ENCODE measurements at places on chromosomes 7 and 10. TPM values are rescaled to one million over a fixed set of nuclear protein-coding genes. Genes with fewer than 3 reads are reported as not detected.

The EBLN1 gene
- total RNA-seq: not detected

The LBX1 gene
- total RNA-seq: not detected

The ARHGAP22 gene
- total RNA-seq: 0.59 TPM

The PNLIP gene
- 0.14 TPM for total RNA-seq

The ZEB1 gene
- 8.0 TPM for total RNA-seq

The LRRC18 gene
- total RNA-seq: not detected

The IDE gene
- 31.3 TPM for total RNA-seq

DNA sequence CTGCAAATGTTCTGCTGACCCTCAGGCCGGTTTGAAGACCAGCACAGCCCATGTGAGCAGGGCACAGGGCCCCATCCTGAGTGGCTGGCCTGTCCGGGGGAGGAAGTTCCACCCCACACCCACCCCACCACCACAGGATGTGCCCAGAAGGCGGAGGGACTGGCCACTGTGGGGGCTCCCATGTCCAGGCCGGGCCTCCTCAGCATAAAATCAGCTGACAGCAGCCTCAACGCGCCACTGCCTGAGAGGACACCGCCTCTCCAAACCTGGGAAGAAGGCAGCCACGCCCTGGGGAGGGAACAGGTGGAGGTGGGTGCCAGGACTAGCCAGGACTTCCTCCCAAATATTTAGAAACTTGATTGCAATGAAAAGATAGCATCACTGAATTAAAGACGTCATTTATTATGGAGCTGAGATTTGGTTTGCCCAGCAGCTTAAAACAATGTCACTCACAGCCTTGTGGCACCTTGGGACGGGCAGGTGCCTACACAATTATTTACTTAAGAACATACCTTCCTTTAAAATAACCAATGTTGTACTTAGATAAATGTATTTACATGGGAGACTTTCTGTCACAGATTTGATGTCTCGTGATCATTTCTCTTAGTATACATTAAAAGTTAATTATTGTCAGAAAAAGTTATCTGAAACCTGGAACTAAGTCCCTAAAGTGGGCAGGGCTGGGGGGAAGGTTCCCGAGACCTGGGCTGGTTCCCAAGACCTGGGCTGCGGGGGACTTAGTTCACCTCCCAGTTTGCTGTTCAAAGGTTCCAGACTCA is 27.3 kb upstream of the FAM20C start:
- DNase-seq: no peak

GRCh38 chr7:41574377-41574776 is 128.5 kb downstream of the INHBA start:
- no peak for DNase-seq

DNA sequence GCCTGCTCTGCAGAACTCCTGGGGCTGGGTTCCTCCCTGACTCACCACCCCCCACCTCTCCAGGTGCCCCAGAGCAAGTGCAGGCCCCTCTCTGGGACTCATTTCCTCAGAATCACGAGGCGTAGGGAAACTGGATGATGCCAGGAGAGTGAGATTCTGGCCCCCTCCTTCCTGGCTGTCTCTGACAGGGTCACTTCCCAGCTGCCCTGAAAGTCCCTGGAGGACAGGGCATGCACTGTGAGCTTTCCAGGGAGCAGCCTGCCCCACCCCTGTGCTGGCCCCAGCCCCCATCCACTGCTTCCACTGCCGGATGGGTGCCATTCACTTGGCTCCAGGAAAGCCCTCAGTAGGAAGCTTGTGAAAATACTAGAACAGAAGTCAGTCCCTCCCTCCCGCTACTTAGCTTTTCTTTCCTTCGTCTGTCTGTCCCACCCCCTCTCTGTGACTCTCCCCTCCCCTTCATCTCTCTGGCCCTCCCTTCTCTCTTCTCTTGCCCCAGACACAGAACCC is 10.4 kb downstream of the TACR2 start:
- no peak for DNase-seq

- no peak for DNase-seq
Observed at GRCh38 chr7:114620208-114620607, 205.6 kb downstream of the FOXP2 start.

DNA sequence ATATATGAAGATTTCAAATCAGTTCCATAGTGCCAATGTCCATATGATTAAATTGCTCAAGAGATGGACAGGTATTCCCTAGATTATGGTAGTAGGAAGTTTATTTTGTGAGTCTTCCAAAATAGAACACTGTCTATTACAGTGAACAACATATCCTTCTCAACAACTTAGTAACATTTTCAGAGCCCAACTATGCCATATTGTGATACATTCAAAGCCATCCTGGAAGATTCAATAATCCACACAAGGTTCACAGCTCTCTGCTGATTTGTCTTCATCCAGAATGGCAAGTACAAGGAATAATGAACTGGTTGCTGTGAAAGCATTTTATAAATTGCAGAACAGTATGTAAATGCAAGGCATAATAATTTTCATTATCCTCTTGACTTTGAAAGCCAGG is 213.9 kb downstream of the CHRM2 start:
- no peak for DNase-seq

- no peak for DNase-seq
Observed at GRCh38 chr10:20686015-20686635, 211.0 kb downstream of the NEBL start.

DNA sequence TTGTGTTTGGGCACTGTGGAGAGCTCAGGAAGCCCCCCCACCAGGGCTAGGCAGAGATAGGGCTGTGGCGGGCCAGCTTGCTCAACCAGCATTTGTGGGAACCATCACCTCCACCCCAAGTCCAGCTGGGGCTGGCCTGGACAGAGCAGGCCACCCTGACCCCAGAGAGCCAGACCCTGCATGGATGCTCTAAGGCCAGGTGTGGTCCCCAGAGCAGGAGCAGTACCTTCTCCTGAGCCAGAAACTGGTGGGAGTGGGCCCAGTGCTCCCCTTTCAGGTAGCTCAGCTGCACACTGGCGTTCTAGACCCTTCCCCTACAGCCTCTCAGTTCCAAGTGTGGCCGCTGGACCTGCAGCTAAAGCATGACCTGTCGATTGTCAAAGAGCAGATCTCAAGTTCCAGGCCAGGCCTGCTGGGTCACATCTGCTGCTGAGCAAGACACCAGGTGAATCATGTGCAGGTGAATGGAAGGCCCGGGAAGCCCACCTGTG is 57.2 kb downstream of the RASGEF1A start:
- no peak for DNase-seq

GRCh38 chr10:84783386-84783785 is 455.0 kb downstream of the CCSER2 start:
- no peak for DNase-seq

GRCh38 chr7:39754326-39755120 is 131.2 kb downstream of the RALA start:
- DNase-seq: no peak

- peak; percentile 55 for DNase-seq
Observed at GRCh38 chr10:102504179-102504975, 605 bp downstream of the SUFU start.

GRCh38 chr7:132785870-132786269 is 209.6 kb upstream of the PLXNA4 start:
- no peak for DNase-seq

- DNase-seq: no peak
Observed at GRCh38 chr7:157553256-157553655, 216.5 kb downstream of the DNAJB6 start.

DNA sequence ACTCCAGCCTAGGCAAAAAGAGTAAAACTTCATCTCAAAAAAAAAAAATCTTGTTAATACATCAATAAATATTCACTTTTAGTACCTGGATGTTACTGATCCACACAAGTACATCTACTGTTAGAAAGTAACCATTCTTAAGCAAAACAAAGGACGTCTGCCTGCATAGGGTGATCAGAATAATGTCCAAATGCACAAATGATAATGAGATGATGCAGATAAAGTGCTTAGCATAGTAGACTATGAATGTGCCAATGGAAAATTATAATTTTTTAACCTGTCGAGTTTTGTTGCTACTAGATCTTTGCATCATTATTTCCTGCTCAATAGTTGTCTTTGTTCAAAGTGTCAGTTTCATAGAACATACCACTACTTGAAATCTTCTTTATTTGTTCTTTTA is 109.6 kb upstream of the IMMP2L start:
- no peak for DNase-seq

DNA sequence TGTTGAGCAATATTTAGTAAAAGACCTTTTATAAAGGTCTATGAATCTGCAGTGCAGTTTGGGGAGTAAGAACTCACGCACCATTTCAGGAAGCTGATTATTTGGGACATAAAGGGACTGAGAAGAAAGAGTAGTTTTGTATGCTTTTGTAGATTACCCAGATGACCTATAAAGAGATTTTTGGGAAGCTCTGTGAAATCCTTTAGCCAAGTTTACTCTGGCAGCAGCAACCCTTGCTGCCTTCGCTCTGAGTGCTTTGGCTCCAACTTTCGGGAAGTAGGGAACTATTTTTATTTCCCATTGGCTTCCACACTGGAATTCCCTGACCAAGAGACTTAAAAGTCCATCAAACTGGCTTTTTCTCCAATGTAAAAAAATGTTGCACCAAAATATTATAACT is 1110.1 kb upstream of the PHF14 start:
- DNase-seq: no peak

- DNase-seq: no peak
Observed at GRCh38 chr10:6280291-6280690, 77.6 kb downstream of the PFKFB3 start.

DNA sequence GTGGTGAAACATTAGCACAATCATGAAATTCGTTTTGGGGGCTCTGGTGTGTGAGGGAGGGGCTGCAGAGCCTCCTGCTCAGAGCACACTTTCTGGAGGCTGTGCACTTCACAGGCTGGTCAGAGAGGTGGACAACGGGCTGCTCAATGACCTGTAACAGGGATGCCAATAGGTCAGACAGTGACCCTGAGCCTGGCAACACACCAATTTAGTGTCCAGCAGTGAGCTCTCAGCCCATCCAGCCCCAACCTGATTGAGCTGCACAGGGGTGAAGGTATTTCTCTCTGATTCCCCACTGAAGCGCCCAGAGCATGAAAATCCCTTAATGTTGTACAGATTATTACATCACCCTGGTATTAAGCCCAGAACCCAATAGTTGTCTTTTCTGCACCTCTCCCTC is 191.3 kb upstream of the ZNF32 start:
- DNase-seq: no peak

- peak; percentile 41 for DNase-seq
Observed at GRCh38 chr10:68348265-68348741, 15.6 kb upstream of the PBLD start.

DNA sequence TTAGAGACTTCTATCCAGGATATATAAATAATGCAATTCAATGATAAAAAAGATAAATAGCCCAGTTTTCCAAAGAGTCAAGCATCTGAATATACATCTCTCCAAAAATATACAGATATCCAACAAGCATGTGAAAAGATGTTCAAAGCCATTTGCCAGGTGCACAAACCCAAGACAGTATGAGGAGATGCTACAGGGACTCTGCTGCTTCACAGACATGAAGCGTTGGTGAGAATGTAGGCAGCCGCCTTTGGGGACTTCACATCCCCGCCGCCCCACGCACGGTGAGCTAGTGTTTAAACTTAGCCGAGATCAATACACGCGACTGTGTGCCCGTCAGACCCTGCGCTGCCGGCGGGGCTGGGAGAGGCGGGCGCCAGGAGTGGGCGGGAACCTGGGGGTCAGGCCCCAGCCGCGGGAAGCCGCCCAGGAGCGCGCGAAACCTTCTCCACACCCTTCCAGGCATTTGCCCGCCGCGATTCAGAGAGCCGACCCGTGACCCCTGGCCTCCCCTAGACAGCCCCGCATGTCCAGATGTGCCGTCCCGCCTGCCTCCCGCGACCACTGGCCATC is 927 bp upstream of the ALOX5 start:
- peak; percentile 39 for DNase-seq

GRCh38 chr10:49179699-49180443 is 8.3 kb downstream of the TMEM273 start:
- peak; percentile 20 for DNase-seq

DNA sequence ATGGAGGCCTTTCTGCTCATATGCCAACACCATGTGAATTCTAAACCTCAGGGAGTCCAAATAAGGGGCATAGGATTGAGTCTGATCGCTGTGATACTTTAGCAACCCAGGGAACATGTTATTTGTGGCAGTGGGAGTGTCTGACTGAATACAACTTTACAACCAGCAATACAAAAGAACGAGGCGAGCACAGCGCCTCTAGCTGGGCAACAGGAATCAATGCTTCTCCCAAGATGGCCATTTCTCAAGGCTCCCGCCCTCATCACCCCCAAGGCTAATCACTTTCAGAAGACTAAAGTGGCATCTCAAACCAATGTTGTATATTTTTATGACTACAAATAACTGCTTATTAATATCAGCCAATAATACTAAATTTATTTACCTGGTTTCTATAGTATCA is 28.1 kb downstream of the YWHAG start:
- DNase-seq: no peak

DNA sequence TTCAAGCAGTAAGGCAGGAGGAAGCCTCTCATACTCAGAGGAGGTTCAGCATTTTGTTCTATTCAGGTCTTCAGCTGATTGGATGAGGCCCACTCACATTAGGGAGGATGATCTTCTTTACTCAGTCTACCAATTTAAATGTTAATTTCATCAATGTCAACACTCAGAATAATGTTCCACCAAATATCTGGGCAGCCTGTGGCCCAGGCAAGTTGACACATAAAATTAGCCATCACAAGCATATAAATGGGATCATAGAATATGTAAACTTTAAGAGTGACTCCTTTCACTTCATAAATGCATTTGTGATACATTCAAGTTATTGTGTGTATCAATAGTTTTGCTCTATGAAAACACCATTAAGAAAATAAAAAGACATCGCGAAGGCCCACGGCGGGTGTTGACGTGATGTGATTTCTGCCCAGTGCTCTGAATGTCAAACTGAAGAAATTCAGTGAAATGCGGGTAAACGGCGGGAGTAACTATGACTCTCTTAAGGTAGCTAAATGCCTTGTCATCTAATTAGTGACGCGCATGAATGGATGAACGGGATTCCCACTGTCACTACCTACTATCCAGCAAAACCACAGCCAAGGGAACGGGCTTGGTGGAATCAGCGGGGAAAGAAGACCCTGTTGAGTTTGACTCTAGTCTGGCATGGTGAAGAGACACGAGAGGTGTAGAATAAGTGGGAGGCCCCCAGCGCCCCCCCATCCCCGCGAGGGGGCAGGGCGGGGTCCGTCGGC is 536.1 kb upstream of the AUTS2 start:
- DNase-seq: no peak

DNA sequence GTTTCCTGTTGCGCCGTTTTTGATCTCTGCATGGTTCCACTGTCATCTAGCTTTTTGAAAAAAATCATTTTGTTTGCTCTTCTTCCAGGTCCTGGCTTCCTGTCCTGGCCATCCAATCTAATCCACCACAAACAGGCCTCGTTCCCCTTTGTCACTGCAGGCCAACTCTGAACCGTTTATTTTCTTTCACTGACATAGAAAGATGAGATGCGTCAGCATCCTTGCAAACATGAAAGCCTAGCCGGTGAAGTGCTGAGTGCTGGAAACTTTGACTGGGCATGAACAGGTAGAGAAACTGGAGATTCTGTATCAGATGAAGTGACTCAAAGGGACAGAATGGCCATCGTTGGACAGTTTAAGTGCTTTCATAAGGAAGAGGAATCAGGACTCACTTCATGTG is 1247.8 kb downstream of the TYW1 start:
- DNase-seq: no peak

DNA sequence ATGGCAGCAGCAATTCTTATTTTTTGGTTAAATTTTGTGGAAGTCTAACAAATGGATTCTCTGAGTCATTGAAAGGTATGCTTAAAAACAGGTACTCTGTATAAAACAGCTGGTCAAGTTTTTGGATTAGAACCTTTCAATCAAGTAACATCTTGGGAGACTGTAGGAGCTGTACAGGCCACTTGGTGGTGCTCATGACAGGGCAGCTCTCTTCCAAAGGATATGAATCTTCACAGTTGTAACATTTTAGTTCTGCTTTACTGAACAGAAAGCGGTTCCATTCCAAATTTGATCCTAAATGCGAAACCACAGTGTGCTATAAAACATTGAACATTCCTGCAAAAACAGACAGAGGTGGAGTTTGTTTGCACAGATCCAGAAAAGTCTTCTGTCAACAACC is 44.5 kb upstream of the AGR3 start:
- no peak for DNase-seq
